KBM-7 (cell line): ENCODE measurements at places on chromosomes 16 and 17.

DNA sequence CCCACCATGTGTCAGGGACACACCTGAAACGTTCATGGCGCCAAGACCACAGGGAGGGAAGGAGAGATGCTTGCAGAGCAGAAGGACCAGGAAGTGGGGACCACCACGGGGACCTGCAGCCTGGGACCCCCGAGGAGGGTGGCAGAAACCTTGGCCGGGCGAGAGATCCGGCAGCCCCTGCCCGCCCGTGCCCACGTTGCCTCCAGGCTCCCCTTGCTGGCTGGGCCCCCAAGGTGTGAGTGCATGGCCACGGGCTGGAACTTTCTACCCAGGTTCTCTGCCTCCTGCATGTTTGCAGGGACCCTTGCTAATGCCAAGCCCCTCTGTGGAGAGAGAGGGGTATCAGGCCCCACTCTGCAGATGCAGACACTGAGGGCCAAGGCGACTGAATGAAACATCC, 50.4 kb downstream of the USP22 start:
- no peak for DNase-seq

GRCh38 chr16:85004587-85005205, 6.6 kb downstream of the ZDHHC7 start:
- DNase-seq: no peak

DNA sequence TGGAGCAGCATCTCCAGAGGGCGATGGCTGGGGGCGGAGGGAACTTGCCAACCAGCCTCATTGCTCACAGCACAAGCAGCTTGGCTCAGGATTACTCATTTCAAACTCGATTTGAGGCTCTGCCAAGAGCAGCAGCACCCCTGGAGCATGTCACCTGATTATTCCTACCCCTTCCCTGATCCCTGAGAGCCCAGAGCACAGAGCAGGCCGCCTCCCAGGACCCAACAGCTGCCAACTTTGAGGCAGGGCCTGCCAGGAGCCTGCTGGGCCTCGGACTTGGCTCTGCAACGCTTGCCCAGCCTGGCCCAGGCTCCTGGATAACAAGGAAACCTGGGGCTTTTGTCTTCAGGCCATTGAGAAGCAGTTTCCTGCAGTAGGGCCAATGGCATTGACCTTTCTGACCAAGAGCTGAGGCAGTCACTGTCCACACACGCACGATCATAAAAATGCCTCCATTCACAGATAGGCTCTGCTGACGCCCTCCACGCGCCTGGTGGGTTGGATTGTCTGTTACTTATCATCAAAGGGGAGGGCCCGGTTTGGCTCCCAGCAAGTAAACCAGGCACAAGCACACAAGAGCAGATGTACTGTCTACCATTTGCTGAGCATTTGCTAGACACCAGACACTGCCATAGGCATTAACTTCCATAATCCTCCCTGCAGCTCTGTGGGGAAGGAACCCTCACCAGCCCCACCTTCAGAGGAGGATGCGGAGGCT, 406.6 kb upstream of the EEF2KMT start:
- no peak for DNase-seq

- no peak for DNase-seq
Measured at GRCh38 chr16:54493061-54493460, 206.5 kb upstream of the IRX3 start.

DNA sequence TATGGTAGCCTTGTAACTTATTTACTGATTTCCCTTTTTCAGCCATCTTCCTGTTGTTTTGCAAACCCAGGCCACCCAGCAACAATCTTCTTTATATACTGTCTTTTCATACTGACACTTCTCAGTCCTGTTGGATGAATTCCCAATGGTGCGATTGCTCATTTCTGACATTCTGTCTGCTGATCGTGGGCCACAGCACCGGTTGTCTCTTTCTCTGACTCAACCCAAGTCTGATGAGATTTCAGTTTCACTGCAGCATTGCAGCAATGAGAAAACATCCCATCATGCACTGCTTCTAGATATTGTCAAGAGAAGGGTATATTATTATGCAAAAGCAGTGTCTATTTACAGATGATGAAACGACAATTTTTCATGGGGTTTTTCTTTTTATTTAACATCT, 349.2 kb upstream of the HSBP1 start:
- no peak for DNase-seq

GRCh38 chr16:12618515-12618914, 185.2 kb downstream of the CPPED1 start:
- no peak for DNase-seq
